ENCODE measurements at places on chromosomes 6 and 20.

- DNase-seq = no peak
- H3K36me3 ChIP-seq = no peaks in the 10 kb centered on the region
- no peaks in the 10 kb centered on the region for H3K27me3 ChIP-seq
- H3K4me1 ChIP-seq = no peaks in the 10 kb centered on the region
Measured at GRCh38 chr6:97674802-97675201, 391.8 kb upstream of the MMS22L start.

- H3K27ac ChIP-seq = no peak overlapping the region
- peaks cover 12% of the 10 kb centered on the region for H3K4me1 ChIP-seq
- no peak for DNase-seq
- no peak overlapping the region for H3K4me3 ChIP-seq
- H3K27me3 ChIP-seq = no peaks in the 10 kb centered on the region
Measured at GRCh38 chr6:161137320-161137719, 136.5 kb downstream of the AGPAT4 start.

DNA sequence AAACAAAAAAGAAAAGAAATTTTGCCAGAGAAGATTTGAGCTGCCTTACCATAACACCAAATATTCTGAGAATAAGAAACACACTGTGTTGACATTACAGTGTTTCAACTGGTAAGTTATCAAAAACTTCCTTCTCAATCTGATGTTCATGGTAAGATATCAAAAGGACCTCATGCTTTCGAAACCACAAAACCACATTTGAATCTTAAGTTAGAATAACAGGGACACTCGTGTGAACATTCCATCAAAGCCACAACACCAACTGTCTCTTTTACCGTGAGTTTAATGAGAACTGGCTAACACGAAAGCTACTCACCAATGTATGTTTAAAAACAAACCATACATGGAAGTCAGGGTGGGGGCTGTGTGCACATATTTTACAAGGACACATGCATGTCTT, 73.0 kb upstream of the OPRM1 start:
- H3K4me1 ChIP-seq = no peaks in the 10 kb centered on the region
- H3K4me3 ChIP-seq = no peak overlapping the region
- H3K36me3 ChIP-seq = no peaks in the 10 kb centered on the region
- H3K27ac ChIP-seq = no peak overlapping the region
- no peak for DNase-seq
- no peaks in the 10 kb centered on the region for H3K27me3 ChIP-seq

DNA sequence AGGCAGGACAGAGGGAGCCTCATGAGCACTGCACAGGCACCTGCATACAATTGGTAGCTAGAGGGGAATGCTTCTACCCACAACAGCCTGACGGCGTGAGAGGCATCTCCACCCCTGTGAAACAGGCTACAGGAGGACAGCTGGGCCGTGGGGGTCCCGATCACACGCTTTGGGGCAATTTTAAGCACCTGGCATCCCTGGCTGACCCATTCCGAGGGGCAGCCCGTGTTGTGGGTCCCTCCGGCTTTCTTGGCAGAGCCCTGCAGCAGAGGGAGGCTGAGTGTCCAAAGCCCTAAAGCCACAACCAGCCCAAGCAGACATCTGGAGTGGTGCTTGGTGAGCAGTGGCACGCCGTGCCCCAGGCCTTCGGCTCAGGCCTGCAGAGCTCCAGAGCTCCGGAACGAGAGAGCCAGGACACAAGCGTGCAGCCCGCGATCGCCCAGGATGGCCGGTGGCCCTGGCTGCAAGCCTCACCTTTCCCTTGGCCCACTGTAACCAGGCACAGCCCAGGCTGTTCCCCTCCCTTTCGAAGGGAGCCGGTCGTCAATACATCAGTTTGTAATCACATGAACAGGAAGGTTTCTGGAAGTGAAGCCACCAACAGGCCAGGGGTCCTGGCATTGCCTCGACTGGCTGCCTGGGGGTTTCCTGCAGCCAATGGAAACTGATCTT, 81.4 kb downstream of the DLL1 start:
- H3K27me3 ChIP-seq = no peaks in the 10 kb centered on the region
- H3K4me1 ChIP-seq = no peaks in the 10 kb centered on the region
- H3K27ac ChIP-seq = no peak overlapping the region
- H3K36me3 ChIP-seq = no peaks in the 10 kb centered on the region
- peak; percentile 83 for DNase-seq
- H3K4me3 ChIP-seq = no peak overlapping the region

DNA sequence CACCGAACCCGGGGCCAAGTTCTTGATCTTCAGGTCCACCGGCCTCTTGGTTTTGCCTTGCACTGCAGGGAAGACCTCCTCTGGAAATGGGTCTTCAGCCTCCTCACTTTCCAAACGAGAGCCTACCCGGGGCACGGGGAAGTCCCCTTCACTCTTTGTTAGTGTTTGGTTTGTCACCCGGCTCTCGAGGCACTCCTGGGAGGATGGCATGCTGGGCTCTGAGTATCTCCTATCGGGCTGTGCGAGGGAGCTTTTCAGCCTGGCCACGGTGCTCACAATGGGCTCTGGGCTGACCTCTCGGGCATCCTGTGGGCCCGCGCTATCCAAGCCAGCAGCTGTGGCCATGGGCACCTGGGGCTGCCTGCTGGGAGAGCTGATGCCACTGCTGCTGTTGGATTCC, 8.1 kb downstream of the TAGAP start:
- H3K4me1 ChIP-seq = peaks cover 6% of the 10 kb centered on the region
- H3K4me3 ChIP-seq = no peak overlapping the region
- peak; percentile 45 for DNase-seq
- H3K27ac ChIP-seq = no peak overlapping the region
- H3K27me3 ChIP-seq = peaks cover 7% of the 10 kb centered on the region

GRCh38 chr6:76495909-76496308, 423.4 kb upstream of the IMPG1 start:
- no peak for DNase-seq
- no peaks in the 10 kb centered on the region for H3K27me3 ChIP-seq
- no peak overlapping the region for H3K27ac ChIP-seq
- H3K4me3 ChIP-seq = no peak overlapping the region
